Urinary bladder (tissue), 4 donors: ENCODE measurements at places on chromosomes 5 and 9. TPM values are rescaled to one million over a fixed set of nuclear protein-coding genes. Genes with fewer than 3 reads are reported as not detected.

DNA sequence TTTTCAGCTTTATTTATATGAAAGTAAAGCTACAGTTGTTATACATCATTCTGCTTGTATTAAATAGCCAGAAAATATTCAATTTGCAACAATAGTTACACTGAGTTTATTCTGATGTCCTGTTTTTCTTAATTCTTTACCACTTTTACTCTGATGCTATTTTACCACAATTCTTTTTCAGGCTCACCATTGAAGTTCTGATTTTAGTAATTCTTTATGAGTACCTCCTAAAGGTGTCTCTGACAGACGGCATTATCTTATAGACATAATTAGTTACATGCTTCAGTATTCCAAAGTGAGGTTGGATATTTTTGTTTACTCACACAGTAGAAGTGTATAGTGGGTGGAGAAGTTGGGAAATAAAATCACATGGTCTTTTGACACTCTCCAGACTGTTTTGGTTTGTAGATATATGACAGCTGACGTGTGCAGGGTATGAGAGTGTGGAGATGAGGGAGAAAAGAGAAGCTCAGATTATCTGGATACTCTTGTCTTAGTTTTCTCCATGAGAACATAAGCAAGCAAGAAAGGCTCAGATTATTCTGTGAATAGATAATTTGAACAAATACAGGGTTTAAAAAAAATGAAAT lies 97.4 kb downstream of the FBXO4 start:
- no peak for DNase-seq

DNA sequence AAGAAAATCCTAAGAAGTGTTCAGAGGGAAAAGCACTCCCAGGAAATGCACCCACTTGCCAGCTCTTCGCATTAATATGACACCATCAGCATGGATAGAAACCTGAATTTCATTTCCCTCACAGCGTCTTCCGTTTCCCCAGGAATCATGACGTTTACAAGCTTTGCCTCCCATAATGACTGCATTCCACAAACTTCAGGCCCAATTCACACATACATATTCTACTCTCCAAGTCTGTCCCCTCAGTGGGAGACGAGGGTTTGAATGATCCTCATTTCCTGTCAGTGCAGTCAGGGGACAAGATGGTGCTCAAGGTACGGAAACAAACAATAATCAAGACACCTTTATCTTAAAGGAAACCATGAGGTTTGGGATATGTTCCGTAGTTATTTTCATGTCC lies 44.9 kb upstream of the MAN2A1 start:
- DNase-seq, result no peak

The ACER2 gene
- 5.1 TPM for polyA plus RNA-seq

DNA sequence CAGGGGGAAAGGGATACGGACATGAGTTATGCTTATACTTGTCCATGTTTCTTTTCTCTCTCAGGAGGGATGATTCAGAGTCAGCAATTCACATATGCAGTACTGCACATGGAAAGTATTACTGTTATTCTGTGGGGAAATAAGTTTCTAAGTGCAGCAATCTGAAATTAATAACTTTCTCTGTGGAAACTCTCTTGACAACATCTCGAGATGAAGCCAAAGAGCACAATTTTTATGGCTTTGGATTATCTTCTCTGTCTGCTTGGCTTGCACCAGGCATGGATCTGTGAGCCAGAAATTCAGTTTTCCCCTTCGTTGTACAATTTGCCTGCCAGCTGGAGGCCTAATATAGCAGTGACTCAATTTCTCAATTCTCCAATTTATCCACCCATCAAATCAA lies 2.5 kb upstream of the NDFIP1 start:
- DNase-seq, result peak; percentile 60

The ADAMTSL1 gene
- 3.2 TPM for polyA plus RNA-seq

DNA sequence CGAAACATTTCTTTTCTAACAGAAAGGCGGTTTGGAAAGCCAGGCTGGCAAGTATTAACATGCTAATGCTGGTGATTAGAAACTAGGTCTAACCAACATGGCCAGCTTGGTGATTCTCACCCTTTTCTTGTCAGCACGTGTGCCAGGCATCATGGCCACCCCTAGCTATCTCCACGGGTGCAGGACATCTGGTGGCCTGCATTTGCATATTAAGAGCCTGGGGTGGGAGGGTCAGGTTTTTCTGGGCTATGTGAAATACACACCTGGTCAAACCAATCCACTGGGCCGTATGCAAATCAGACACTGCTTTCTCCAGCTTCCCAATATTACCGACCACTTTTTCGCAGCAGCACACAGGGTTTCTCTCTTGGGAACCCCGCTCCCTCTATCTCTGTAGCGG lies 612.1 kb downstream of the PTPRD start:
- DNase-seq, result no peak
